ENCODE measurements at places on chromosomes 2 and 18.

GRCh38 chr2:63665846-63666475, 77.2 kb downstream of the MDH1 start:
- no peak for DNase-seq

GRCh38 chr2:178782236-178782635, 25.0 kb downstream of the TTN start:
- DNase-seq: no peak

DNA sequence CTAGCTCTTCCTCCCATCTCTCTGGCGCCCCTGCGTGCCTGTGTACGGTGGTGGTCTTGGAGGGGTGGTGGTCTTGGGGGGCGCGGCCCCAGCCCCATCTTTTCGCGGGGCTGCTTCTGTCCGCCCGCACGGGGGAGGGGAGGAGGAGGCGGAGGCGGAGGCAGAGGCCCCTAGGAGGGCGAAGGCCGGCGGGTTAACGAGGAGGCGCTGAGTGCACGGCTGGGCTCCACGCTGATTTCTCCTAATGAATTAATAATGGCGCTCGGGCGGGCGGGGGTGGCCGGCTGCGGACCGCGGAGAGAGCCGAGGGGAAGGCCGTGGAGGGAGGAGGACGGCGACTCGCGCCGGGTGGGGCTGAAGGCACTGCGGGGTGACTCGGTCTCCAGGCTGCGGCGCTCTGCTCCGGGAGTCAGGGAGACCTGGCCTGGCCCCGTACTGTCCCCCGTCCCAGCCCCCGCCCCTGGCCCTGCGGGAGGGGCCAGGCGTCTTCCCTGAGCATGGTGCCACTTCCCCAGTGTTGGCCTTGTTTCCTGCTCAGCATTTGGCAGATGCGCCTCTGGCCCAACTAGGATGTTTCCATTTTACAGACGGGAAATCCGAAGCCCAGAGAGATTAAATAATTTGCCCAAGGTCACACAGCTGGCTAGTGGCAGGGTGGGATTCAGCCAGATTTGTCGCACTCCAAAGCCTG, 6.0 kb downstream of the GAREM2 start:
- no peak for DNase-seq

GRCh38 chr2:27884601-27885000, 5.6 kb downstream of the RBKS start:
- no peak for DNase-seq

DNA sequence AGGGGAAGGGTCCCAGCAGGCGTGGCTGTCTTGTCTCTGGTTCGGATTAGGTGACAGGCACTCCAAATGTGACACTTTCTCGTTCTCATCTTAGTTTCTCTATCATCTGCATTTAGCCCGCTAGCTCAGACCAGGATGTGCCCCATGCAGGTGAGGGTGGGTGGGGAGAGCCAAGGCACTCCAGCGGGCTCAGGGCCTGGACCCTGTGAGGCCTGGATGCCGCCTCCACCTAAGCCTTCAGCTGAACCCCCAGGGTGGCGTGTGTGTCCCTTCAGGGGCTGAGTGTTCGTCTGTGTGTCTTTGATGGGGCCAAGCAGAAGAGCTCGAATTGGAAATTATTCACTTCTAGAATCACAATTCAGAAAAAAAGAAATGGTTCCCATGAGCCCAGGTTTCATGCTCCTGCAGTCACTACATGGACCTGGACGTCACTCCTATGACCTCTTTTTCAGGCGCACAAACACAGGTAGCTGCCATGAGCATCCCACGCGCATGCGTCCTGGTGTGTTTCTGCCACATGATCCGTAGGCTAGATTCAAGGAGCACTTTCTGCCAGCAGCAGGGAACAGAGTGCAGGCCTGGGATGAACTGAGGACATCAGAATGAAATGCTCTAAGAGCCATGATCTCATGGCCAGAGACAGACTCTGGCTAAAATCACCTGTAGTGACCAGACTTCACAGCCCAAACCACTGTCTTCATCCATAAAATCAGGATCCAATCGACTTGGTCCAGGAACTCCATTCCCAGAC, 25.8 kb downstream of the CIDEA start:
- no peak for DNase-seq

- DNase-seq: no peak
These were observed 901 bp upstream of the MFSD6 start for GRCh38 chr2:190407246-190407661.

GRCh38 chr2:207984765-207985480, 40.4 kb downstream of the PLEKHM3 start:
- DNase-seq: no peak

GRCh38 chr2:166764216-166764615, 124.1 kb upstream of the XIRP2 start:
- DNase-seq: no peak

GRCh38 chr2:230400454-230400853, 15.5 kb upstream of the SP100 start:
- no peak for DNase-seq

DNA sequence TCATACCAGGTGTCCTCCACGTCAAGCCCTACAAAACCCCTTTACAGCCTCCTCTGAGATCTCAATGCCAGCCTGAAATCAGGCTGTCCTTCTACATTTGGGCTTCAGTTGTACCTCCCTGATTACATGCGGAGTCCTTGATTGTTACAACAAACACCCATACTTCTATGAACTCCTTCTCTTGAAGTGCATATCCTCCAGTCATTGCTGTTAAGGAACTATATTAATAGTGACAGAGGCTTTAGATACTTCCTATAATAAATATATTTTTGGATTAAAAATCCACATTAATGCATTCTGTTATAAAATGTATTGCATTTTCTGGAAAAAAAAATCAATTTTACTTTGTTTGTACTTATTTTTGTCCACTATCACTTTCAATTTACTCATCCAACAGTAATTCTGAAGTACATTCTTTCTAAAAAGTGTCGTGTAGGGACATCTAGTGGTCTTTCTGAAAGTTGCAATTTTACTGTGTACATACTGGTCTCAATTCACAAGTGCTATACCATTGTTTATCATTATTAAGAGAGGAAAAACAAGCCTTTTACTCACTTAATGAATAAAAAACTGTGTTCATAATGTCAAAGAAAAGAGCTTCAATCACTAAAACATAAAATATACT, 316.4 kb downstream of the DSEL start:
- DNase-seq: peak; percentile 45

DNA sequence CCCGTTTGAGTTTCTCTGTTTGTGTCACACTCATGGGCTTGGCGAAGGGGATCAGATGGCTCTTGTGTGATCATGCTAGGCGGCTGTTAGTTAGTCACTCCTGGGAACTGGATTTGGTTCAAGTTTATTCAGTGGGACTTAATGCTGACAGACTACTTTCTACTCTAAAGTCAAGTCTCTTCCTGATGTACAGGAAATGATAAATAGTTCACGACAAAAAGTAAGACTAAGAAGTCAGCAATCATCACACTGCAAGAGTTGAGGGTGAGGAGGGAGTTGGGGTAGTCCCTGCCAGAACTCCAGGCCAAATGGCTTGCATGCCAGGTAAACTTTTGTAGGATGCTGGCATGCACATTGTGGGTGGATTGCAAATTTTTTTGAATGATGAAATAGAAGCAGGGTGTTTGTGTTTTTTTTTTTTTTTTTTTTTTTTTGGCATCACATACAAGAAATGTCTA, 25.1 kb upstream of the CCL20 start:
- no peak for DNase-seq

DNA sequence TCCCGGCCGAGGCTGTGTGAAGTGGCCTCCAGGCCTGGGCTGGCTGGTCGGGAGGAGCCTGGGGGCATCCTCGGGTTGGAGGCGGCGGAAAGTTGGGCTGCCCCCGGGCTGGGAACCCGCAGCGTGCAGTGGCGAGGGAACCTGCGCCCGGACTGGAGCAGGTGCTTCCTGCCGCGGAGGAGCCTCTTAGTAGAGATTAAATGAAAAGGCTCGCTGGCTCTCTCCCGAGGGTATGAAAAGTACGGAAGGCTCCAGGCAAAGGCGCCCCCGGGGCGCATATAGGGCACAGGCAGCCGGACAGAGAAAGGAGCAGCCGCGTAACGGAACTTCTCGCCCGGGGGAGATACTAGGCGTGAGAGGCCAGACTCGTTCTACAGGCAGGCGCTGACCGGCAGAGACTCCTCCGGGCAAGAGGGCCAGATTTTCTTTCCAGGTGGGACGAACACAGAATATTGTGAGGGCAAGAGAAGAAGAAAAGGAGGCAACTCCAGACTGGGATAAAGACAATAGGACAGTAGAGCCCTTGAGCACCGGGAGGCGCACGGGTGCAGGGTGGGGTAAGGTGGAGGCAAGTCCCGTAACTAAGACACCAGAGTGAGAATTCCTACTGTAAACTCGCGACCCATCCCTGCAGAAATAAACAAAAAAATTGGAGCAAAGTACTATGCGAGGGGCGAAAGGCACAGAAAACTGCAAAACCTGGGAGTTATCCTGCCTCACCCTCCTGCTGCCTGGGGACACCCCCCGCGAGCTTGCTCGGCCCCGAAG, 816 bp downstream of the CDH2 start:
- no peak for DNase-seq

DNA sequence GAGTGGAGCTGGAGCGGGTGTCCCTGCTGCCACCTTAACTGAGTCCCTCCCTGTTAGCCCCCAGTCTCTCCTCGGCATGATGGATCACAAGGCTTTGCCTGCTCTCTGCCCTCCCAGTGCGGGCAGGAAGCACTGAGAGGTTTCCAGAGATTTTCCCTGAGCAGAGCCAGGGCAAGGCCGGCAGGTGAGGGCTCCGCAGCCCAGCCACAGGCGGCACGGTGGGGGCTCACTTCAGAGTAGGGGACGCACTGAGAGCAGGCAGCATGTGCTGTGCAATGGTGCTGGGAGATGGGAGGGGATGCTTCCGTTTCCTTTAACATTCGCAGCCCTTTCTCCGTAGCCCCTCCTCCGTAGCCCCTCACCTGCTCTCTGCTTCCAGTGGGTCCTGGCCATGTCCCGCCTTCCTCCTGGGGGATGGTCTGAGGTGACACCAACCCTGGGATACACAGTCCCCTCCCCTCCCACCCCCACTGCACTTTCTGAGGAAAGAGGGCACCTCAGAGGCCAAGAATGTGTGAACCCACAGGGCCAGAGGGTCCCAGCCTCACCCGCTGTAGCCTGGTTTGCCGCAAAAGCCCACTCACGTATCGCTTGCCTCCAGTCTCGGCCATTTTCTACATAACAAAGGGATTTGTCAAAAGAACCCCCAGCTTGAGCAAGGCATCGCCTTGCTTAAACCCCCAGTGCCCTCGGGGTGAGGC, 10.7 kb downstream of the KCNF1 start:
- no peak for DNase-seq

- DNase-seq: no peak
These were observed 30.2 kb upstream of the SERTAD2 start for GRCh38 chr2:64683771-64684510.

DNA sequence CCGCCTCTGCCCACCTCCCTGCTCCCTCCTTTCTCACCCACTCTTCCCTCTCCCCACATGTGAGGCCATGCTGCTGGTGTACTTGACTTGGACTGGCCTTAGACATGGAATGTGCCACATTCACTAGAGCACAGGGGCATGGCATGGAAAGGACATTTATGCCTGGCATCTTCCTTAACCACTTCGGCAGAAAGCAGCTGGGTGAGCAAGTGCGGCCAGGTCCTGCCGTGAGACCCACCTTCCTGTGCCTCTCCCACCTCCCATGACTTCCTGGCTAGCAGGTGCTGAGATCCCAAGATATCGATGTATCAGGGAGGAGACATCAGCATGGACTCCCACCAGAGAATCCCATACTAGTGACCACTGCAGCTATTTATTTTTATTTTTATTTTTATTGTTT, 13.0 kb downstream of the GPR55 start:
- DNase-seq: no peak

- no peak for DNase-seq
These were observed 38.0 kb downstream of the ACKR3 start for GRCh38 chr2:236607471-236608187.

- no peak for DNase-seq
These were observed 363.8 kb downstream of the LRP1B start for GRCh38 chr2:141767051-141767450.

DNA sequence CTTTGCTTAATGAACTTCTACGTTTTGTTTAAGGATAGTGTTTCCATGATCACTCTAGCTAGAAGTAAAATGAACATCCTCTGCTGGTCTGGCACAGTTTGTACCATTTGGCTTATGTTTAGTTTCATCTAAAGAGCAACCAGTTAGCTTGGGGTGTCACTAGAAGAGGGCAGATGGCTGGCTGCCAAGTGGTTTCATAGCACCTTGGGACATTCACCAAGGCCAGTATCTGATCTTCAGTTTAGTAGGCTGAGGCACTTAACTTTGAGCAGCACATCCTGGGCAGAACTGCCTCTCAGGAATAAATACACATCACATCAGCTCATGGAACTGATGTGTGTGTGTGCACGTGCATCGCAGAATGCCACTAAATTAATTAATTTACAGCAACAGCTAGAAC, 68.4 kb downstream of the NXPH2 start:
- DNase-seq: no peak

- no peak for DNase-seq
These were observed 2.4 kb downstream of the PELI1 start for GRCh38 chr2:64141674-64142405.

DNA sequence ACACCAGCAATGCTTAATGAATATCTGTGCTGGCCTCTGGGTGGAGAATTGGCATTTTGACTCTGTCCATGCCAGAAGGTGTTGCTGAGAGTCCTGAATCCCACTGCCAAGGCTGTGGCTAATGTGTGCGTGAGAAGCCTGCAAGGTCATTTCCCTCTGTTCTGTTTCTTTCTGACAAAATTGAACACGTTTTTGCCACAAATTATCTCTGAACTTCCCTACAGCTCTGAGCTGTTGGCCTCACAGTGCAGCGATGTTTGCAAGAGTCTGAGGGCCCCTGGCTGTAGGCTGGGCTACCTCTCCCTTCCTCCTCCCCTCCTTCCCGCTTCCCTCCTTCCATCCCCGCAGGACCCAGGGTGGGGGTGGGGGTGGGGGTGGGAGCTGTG, 154.1 kb upstream of the HS6ST1 start:
- no peak for DNase-seq

DNA sequence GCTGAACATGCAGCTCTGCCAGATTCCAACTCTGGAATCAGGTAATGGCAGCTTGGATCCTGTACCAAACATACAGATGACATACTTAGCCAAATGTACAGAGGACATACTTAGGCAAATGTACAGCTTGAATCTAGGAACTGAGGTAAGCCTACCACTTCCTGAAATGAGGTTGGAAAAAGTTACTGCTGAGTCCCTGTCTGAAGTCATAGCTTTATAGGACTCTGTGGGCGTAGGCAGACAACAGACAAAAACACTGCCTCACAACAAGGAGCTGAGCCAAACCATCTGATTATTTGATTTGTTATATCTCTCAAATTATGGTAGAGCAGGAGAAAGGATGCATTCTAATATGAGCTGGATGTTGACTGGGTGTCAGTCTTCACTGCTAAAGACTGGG, 290.2 kb upstream of the TCF4 start:
- no peak for DNase-seq

GRCh38 chr2:190376591-190377245, 31.4 kb upstream of the MFSD6 start:
- DNase-seq: no peak

GRCh38 chr2:171297956-171298355, 135.8 kb downstream of the METTL8 start:
- DNase-seq: no peak

GRCh38 chr18:79805211-79805887, 7.6 kb downstream of the KCNG2 start:
- no peak for DNase-seq

GRCh38 chr2:53901192-53901591, 41.4 kb upstream of the GPR75 start:
- no peak for DNase-seq

GRCh38 chr2:240386326-240386725, 49.1 kb upstream of the GPC1 start:
- no peak for DNase-seq

- DNase-seq: no peak
These were observed 16.6 kb downstream of the ME2 start for GRCh38 chr18:50895350-50896045.

- no peak for DNase-seq
These were observed 376.1 kb downstream of the XIRP2 start for GRCh38 chr2:167264380-167264779.
